ENCODE measurements at places on chromosomes 3 and 15.
A peak's percentile ranks its signal among the peaks of the same experiment; 100 is the strongest.

DNA sequence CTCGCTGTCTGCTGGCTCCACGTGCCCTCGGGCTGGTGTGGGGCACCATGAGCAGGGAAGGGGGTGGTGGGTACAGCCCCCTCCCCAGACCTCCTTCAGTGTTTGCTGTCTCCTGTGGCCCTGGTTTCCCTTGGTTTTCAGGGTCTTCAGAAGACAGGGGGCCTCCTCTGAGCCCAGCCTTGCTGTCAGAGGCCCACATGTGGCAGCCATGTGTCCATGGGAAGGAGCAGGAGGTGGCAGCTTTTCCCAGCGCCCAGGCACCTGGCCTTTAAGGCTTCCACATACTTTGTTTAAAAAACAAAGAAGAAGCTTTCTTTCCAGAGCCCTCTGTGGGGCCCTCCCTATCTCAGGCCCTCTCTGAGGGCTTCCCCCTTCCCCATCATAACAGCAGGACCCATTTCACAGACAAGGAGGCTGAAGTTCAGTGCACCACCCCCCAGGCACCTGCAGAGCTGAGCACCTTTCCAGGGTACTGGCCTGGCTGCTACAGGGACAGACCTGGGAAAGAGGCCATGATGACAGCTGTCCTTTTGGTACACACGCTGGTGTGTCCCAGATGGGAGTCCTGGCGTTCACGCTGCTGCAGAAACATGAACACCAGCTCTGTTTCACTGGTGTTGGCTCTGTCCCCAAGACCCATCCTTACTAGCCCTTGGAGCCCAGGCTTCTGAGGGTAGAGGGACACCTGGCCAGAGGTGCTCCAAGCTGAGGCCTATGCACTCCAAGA, 73.7 kb downstream of the DNAJB8 start:
- DNase-seq, result no peak

GRCh38 chr3:188631291-188632010, 477.5 kb downstream of the LPP start:
- peak; percentile 79 for DNase-seq

DNA sequence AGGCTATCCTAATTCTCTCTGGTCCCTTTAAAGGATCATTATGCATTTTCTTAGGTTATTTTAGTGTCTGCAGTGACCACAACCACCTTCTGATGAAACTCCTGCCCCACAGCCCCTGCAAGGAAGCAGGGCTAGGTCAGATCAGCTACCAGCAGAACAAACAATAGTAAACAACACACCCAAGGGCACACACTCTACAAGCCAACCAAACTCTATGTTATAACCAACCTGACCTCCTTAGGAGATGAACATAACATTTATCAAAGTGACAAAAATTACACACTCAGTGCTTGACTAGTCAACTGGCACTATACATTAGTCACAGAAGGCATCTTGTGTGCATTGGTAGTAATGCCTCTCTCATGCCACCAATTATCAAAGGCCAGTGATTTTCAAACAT, 17.3 kb downstream of the DENND6A start:
- DNase-seq, result no peak

DNA sequence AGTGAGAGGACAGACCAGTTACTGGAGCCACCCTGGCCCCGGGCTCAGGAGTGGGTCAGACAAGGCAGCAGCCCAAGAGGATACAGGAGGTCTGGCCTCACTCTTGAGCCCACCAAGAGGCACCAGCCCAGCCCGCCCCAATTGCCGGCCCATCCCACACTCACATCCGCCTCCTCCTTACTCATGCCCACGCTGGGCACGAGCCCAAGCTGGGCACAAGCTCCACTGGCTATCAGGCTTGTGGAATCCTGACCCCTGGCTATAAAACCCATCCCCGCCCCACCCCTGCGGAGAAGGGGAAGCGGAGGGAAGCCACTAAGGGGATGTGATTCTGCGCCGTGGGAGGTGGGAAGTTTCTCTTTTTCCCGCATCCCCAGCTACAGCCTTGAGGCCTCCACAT, 25.9 kb downstream of the ADCY5 start:
- DNase-seq, result no peak

DNA sequence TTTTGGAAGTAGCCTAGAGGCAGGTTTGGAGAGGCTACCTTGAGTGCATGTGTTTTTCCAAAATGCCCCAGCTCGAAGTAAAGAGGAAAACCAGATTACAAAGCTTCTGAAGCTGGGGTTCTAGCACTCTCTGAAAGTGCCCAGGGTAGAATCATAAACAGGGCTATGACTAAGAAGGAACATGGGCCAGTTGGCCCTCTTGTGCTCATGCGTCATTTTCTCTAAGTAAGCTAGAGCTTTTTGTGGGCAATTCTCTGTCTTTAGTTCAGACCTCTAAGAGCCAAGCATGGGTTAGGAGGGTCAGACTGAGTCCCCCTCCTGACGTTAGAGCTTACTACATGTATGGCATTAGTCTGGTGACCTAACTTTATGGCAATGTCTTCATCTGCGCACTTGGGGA, 129.5 kb upstream of the UMPS start:
- no peak for DNase-seq

GRCh38 chr3:153275514-153275913, 113.5 kb downstream of the RAP2B start:
- DNase-seq, result no peak

GRCh38 chr3:15010664-15011063, 54.5 kb downstream of the MRPS25 start:
- no peak for DNase-seq

GRCh38 chr15:43408789-43409188, 37.9 kb downstream of the TUBGCP4 start:
- no peak for DNase-seq

- DNase-seq, result no peak
Observed at GRCh38 chr3:39339086-39339485, 9.6 kb downstream of the CCR8 start.

GRCh38 chr3:40752492-40752891, 227.7 kb downstream of the ZNF621 start:
- no peak for DNase-seq

DNA sequence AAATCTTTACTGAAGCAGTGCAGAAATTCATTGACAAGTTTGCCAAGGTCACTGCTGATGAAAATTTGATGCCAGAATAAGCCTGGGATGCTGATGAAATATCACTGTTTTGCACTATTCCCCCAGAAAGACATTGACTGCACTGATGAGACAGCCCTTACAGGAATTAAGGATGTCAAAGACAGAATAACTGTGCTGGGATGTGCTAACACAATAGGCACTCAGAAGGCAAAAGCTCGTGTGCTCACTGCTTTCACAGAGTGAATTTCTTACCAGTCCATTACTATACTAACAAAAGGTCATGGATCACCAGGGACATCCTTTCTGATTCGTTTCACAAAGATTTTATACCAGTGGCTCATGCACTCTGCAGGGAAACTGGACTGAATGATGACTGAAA, 69.4 kb downstream of the MCF2L2 start:
- no peak for DNase-seq

- no peak for DNase-seq
Observed at GRCh38 chr3:171458071-171458863, 1.9 kb downstream of the TNIK start.
